CD4-positive, alpha-beta T cell treated with Interleukin-17A for 4 hours (primary cell): ENCODE measurements at places on chromosomes 3 and 15.

DNA sequence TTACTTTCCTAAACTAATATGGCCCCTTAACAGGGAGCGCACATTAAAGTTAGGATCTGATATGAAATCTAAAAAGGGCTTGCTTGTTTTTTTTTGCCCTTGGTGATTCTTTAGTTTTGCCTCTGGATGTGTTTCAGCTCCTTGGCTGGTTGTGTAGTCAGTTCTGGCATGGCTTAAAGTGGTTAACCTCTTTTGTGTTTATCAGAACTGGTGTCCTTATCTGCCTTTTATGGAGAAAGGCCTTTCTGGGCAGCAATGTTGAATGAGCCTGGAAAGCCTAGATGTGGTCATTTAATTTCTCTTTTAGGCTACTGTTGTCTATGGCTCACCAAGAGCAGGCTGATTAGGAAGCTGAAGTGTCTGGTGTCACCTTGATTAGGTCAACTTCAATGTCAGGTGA lies 254.5 kb upstream of the ROPN1 start:
- no peak for DNase-seq

DNA sequence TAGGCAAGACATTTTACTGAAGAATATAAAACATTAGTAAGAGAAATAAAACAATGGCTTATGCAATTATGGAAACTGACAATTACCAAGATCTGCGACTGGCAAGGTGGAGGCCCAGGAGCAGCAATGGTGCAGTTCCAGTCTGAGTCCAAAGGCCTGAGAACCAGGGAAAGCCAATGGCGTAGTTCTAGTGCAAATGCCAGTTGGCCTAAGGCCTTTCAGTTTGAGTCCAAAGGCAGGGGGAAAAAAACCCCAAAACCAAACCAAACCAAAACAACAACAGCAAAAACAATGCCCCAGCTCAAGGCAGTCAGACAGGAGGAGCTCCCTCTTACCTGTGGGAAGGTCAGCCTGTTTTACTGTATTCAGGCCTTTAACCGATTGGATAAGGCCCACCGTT lies 72.6 kb downstream of the ST6GAL1 start:
- DNase-seq, result no peak

- no peak for DNase-seq
These were observed 181.1 kb downstream of the APBA2 start for GRCh38 chr15:29066838-29067237.

- no peak for DNase-seq
These were observed 191.6 kb upstream of the FAM3D start for GRCh38 chr3:58858126-58858525.

DNA sequence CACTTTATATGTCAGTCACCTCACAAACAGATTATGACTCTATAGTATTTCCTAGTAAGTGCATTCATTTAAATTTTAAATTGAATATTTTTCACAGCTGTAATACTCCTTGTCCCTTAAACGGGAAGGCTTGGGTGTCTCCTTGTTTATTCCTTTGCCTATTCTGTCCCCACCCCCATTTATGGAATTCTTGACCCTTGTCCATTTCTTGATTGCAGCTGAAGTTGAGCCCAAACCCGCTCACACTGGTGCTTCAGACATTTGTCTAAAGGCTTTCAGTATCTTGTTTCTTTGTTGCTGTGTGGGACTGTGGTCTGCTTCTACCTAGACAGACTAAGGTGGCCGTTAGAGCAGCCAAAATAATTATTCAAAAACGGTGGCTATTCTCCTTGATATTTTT lies 449.7 kb downstream of the FOXP1 start:
- DNase-seq, result no peak

DNA sequence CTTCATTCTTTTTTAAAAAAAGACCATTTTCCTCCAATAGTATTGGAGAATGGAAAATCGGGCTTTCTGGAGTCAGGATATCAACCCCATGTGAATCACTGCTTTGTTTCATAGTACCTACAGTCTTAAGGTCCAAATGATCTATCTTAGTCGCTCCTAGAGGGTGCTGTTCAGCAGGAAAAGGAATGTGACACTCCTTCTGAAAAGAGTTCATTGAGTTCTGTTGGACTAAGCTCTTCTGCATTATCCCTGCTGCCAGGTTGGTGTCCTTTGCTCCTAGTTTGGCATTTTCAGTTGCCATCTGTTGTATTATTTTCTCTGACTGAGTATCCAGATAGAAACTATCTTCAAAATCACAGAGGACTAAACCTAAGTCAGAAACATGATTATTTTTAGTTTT lies 57.2 kb downstream of the POLQ start:
- no peak for DNase-seq

- no peak for DNase-seq
These were observed 143.7 kb downstream of the TJP1 start for GRCh38 chr15:29678504-29679034.

DNA sequence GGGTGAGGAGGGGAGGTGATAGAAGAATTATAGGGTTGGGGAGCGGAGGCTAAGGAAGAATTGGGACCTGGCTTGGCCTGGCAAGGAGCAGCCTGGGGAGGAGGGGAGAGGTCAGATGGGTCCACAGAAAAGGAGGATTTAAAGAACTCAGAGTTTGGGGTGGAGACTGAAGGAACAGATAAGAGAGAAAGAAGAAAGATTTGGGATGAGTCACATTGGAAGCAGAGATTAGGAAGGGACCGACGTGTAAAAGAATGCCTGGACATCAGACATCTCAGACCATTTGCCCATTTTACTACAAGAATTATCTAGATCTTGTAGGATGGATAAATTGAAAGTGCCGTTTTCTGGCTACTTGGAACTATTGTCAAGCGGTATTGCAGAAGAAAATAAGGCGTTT lies 10.4 kb downstream of the TCAIM start:
- DNase-seq, result no peak

DNA sequence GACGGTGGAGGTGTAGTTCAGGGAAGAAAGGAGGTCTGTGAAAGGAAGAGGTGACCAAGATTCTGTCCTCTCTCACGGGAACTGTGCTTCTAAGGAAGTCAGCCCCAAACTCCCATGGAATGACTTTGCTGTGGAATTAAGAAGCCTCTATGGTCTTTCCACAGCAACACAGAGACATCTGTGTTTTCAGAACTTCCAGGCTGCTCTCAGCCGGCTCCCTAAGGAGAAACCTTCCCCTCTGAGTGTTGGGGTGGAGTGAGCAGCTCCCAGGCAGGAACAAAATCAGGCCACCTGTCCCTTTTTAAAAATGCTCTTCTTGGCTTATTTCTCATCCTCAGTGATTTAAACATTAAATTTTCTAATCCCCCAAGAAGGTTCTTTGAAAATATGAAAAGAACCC lies 53.3 kb upstream of the SNRK start:
- no peak for DNase-seq

DNA sequence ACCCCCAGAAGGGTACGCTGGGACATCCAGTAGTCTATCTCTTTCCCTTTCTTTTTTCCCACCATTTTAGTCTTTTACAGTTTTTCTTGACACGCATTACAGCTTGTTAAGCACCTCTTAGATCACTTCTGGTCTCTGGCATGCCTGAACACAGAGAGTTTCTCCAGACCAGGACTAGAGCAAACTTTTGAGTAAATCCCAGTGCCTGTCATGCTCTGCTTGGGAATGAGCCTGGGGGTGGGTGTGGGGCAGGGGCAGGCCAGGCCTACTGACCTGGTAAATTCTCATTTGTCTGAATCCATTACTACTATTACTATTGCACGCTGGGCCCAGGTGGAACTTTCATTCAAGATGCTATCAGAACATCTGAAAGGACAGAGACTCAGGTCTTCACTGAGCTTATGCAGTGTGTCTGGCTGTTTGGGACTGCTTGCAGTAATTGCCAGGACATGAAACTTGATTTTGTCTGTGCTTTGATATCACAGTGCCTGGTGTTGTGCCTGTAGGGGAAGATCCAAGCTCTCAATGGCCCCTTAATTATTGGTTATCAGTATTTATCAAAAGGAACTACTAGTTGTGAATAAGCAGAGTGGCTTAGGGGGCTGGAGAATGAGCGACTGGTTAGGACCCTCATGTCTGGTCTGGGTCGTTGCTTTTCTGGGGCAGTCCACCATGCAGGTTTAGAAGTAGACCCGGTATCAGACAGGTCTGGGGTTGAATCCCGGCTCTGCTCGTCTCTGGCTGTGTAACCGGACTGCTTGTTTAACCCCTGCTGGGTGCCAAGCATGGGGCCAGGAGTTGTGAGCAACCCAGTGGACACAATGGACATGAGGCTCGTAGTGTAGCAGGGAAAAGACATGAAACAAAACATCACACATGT lies 196.1 kb upstream of the TLE3 start:
- DNase-seq, result no peak
